ENCODE measurements at places on chromosomes 1 and 21. TPM values are rescaled to one million over a fixed set of nuclear protein-coding genes. Genes with fewer than 3 reads are reported as not detected.
A peak's percentile ranks its signal among the peaks of the same experiment; 100 is the strongest.

DNA sequence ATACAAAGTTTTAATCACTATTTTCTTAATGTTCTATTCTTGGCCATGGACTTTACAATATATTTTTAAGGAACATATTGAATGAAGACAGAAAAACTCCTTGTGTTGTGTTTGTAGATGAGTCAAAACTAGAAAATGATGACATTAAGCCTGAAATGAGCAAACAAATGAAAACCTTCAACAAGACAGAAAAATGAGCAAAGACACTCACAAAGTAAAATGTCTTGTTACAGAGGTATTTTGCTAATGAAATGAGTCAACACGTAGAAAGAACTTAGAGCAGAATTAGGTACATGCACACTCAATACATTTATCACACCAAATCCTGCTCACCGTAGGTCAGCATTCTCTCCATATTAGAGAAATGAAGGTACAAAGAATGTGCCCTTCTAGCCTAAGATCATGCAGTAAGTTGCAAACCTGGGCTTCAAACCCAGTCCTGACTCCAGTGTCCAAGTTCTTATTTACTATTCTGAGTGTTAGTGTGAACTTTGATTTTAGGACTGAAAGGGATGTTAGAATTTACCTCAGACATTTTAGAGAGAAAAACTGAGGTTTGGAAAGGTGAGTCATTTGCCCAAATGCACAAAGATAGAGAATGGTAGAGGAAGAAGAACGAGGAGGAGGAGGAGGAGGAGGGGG, 133.9 kb upstream of the SGIP1 start:
- DNase-seq = no peak

GRCh38 chr1:25587290-25587689, 29.3 kb upstream of the MAN1C1 start:
- no peak for DNase-seq

- no peak for DNase-seq
Observed at GRCh38 chr1:59314776-59315528, 18.1 kb downstream of the FGGY start.

GRCh38 chr1:210232511-210233215, at the start of gene SERTAD4:
Gene SERTAD4 (plus strand): TSS chr1:210232796. CDS start chr1:210237961, 5,165 bp downstream.
- peak; percentile 75 for DNase-seq

GRCh38 chr1:15110128-15110866, 43.2 kb upstream of the TMEM51 start:
- no peak for DNase-seq

Gene HLX
- 4.0 TPM for total RNA-seq

GRCh38 chr1:162385280-162385623, 3.7 kb downstream of the C1orf226 start:
- DNase-seq = no peak

DNA sequence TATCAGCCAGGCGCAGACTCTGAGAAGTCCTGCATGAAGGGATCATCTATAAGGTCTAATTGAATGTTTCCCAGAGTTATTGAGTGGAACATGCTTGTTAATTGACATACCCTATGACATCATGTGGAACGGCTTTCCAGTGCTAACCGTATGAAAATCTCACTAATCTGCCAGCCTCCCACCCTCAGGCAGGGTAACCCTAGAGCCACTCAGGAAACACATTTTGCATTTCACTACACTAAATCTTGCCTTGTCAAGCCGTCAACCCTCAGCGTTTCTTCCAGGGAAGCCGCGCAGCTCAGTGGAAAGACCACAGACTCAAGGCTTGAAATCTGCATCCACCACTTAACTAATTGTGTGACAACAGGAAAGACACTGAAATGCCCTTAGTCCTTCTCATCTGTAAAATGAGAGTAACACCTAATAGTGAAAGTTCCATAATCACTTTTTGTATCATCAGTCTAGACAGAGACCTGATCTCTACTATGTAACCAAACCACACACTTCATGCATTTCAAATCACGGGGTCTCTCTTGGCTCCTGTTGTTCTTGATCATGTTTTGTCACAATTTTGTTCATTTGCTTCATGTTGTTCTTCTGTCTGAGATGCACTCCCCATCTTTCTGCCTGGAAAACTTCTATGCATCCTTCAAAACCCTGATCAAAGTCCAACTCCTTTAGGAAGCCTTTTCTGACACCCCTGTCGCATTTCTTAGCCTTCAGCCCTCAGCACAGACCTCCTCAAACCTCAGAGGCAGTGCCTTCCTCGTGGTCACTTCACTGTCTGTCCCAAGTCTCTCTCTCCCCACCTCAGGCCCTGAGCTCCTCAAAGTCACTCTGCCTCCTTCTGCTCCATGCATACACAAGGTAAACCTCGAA, 246.5 kb downstream of the TOMM20 start:
- no peak for DNase-seq

GRCh38 chr1:225469051-225469450, 41.2 kb upstream of the LBR start:
- DNase-seq = no peak

DNA sequence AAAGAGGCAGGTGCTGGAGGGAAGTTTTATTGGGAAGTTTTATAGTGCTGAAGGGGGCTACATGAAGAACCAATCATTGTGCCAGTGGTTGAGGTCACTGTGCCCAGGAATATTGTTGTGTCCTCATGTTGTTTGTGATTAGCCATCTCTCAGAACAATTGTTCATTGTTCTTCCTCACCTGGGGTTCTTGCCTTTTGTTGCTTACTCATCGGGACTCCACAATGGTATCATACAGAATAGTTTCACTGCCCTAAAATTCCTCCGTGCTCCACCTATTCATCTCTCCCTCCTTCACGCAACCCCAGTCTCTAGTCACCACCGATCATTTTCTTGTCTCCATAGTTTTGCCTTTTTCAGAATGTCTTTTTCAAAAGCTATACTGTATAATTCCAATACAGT, 38.9 kb upstream of the CDC14A start:
- no peak for DNase-seq

Gene TNFRSF18
- 0.32 TPM for total RNA-seq

Gene COL16A1
- total RNA-seq = 16.1 TPM

Gene PPOX
- 10.7 TPM for total RNA-seq

Gene ZNF593OS
- not detected for total RNA-seq

Gene COL24A1
- 0.82 TPM for total RNA-seq

DNA sequence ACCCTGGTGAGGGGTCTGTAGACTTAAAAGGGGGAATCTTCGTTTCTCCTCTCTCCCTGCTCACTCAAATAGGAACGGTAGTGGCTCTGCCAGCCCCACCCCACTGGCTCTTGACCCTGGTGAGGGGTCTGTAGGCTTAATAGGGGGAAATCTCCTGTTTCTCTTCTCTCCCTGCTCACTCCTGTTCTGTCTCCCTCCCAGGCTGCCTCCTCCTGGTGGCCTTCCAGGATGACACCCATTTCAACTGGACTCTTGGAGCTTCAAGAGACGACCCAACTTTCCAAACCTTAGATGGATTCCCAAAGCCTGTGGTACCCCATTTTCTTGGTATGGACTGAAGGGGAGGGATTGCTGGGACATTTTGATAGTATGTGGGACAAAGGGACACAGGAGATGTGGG, 1.4 kb upstream of the EPHB2 start:
- DNase-seq = no peak

Gene BOLA1
- total RNA-seq = 16.7 TPM

DNA sequence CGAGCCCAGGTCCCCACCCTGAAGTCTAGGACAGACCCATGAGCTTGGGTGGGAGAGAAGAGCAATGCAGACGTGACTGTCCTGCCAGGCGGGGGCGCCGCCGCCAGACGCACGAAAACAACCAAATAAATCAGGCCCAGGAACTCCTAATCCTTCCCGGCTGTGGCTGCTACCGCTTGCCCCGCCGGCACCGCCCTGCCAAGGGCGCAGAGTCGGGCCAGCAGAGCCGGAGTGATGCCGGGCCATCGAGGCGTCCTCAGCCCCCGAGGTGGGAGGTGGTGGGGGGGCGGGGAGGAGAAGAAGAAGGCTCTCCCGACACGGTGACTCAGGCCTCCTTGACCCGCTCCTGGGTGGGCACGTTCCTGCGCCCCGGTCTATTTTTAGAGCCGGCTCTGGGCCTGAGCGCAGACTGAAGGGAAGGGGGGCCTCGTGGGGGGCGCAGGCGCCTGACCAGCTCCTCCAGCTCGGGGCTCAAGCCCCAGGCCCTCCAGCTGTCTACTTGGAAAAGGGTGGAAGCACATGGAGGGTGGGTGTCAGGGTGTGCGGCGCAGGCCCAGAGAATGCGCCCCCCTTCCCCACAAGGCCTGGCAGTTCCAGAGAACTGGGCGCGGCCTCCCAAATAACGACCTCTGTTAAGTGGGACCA, 10.7 kb upstream of the COL16A1 start:
- DNase-seq = peak; percentile 82

GRCh38 chr1:185857442-185857841, 123.3 kb downstream of the HMCN1 start:
- no peak for DNase-seq

All from left ventricle myocardium superior (tissue), 1 donor.